ENCODE measurements at places on chromosomes 6 and 20. TPM values are rescaled to one million over a fixed set of nuclear protein-coding genes. Genes with fewer than 3 reads are reported as not detected.

GRCh38 chr6:28442586-28442985 lies 705 bp downstream of the ZSCAN23 start:
- no peak for DNase-seq

DNA sequence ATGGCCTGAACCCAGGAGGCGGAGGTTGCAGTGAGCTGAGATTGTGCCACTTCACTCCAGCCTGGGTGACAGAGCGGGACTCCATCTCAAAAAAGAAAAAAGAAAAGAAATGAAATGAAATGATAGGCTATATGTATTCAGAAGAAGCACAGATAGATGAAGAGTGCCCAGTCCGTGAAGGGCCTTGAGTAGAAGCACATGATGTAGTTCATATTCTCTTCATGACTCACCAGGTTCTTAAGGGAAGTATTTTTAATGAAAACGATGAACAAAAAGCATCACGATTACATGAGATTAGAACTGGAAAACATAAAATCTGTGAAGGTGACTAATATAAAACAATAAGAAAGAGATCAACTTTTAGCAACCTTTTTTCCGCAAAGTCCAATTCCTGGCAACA lies 29.8 kb downstream of the TPD52L1 start:
- peak; percentile 31 for DNase-seq

DNA sequence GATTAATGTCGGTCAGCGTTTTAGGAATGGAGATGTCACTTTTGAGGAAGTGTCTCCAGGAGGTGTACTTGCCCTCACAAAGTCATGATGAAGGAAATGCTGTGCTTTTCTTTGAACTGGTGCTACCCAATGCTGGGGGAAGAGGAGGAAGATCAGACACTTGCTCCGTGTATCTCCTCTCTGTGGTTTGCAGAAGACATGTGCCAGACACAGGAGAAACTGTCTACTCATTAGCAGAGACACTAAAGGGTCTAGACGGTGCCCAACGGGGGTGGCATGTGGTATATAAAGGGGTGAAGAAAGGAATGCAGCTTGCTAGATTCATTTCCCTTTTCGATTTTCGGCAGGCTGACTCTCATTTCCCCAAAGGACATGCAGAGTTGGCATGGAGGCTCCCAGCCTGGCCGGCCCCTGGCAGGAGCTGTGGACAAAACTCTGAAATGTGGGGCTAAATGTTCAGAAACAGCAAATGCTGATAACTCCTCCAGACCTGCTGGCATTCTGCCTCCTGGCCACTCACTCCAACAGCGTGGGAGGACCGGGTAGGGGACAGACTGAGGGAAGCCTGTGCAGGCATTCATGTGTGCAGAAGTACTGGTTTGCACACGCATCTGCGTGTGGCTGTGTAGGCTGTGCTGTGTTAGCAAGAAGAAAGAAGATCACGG lies 59.6 kb upstream of the QKI start:
- peak; percentile 22 for DNase-seq

DNA sequence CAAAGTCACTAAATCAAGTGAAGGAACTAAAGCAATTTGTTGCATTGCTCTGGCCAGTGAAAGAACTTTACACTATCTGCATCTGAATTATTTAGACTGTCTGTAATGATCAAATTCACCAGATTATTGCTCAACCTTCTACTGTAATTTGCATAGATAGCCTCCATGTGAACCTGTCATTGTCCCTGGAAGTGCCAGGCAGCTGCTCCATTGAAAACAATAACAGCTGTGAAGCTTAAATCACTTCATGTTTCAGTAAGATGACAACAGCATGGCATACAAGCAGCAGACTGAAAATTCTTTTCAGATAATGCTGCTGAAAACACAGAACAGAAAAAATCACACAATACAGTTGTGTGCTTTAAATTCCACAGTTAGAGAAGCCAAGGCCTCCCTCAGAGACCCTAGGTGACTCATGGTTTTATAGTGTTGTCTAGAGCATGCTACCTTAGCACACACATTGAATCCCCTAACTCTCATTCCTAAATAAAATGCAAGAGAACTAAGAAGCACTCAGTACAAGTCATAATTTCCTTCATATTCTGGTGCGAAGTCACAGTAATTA lies 248.9 kb downstream of the TPBG start:
- DNase-seq: no peak

DNA sequence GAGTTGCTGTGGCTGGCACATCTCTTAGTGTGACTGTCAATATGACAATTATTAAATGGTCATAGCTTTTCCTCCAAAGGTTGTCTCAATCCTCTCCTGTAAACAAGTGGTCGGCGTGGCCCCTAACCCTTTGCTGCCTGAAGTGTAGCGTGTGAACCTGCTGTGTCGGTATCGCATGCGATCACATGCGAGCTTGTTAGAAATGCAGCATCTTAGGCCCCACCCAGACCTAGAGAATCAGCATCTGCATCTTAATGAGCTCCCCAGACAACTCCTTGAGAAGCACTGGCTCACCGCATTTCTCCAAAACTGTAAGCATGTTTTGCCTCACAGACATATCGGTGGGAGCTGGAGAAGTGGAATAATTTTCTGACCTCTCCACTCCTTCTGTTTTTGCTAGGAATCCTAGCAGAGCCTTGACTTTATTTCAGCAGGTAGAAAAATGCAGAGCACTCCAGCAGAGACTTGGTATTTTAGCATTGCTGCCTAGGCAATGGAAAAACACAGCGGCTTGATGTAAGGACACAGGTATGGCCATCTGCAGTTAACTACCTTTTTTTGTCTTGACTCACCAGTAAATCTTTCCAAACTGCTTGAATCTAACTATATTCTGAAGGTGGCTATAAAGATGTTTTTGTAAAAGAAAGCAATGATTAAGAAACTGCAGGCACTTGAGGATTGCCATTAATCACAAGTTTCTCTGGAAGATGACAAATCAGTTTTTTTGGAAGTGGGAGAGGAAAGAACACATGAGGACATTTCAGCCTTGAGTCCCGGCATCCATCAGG lies 67.6 kb downstream of the PSMG4 start:
- no peak for DNase-seq

DNA sequence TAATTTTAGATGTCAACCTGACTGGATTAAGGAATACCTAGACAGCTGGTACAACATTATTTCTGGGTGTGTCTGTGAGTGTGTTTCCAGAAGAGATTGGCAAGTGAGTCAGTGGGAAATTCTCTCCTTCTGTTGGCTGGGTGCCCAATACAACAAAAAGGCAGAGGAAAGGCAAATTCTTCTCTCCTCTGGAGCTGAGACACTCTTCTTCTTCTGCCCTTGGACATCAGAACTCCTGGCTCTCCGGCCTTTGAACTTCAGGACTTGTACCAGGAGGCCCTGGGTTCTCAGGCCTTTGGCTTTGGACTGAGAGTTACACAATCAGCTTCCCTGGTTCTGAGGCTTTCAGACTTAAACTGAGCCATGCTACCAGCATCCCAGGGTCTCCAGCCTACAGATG lies 7.8 kb upstream of the BTN3A1 start:
- DNase-seq: peak; percentile 59

- DNase-seq: no peak
Measured at GRCh38 chr6:163057260-163057659, 329.5 kb downstream of the PACRG start.

GRCh38 chr6:154058963-154059680 lies 20.1 kb downstream of the OPRM1 start:
- DNase-seq: no peak

DNA sequence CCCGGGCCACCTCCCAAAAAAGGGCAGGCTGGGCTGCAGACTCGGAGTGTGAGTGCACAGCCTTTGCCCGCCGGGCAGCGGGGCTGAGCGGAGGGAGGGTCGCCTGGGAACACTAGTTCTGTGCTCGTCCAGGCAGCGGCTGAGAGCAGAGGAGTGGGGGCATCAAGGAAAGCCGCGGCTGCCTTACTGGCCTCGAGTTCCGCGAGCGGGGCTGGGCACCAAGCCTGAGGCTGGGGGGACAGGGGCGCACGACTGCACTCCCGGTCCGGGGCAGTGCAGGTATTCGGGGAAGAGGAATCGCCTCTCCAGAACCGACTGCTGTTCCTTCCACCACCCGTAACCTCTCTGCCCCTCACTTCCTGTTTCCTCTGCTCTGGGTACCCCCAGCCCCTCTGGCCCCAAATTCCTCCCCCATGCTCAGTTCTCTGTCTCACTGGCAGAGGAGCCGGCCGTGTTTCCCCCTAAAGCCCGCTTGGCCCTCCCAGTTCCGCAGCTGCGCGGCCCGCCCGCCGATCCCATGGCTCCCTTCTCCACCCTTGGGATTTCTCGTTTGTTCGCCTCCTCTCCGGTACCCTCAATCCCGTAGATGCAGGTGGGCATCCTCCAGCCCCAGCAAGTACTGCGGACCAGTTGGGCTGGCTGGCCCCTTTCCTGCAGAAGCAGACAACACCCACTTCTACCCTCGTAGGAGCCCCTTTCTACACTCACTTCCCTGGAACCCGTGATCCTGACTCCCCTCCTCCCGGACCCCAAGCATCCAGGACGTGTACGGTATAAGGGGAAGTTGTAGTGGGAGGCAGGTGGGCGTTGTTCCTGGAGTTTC lies 5.1 kb downstream of the RING1 start:
- DNase-seq: no peak

GRCh38 chr6:143110996-143111395 lies 50.3 kb downstream of the AIG1 start:
- DNase-seq: no peak

DNA sequence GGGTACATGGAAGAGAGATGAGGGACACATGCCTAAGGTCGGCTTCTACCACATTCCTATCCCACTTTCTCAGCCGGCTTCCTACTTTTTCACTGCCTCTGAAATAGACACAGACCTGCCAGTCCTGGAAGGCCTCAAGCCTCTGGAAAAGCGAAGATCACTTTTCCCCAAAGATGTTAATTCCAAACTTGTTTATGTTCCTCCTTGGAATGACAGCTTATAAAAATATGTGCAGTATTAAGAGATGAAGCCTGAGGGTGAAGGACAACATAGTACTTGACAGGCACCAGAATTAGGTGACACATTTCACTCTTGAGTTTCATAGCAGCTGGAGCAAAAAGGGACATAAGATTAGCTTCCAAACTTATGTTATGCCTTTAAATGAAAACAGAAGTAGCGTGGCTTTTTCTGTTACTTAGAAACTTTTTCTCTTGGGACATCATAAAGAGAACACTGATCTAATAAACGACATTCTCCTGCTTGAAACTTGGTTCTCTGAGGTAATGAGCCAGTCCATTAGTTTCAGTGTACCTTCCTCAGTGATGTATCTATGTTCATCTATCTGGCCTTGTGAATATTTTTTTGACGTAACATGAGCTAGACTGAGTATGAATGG lies 25.3 kb downstream of the FOXO3 start:
- no peak for DNase-seq

- DNase-seq: no peak
Measured at GRCh38 chr20:420721-421574, 12.8 kb downstream of the RBCK1 start.

- DNase-seq: no peak
Measured at GRCh38 chr6:46056906-46057529, 41.4 kb upstream of the CLIC5 start.

- DNase-seq: no peak
Measured at GRCh38 chr6:3546121-3546520, 89.3 kb upstream of the SLC22A23 start.

DNA sequence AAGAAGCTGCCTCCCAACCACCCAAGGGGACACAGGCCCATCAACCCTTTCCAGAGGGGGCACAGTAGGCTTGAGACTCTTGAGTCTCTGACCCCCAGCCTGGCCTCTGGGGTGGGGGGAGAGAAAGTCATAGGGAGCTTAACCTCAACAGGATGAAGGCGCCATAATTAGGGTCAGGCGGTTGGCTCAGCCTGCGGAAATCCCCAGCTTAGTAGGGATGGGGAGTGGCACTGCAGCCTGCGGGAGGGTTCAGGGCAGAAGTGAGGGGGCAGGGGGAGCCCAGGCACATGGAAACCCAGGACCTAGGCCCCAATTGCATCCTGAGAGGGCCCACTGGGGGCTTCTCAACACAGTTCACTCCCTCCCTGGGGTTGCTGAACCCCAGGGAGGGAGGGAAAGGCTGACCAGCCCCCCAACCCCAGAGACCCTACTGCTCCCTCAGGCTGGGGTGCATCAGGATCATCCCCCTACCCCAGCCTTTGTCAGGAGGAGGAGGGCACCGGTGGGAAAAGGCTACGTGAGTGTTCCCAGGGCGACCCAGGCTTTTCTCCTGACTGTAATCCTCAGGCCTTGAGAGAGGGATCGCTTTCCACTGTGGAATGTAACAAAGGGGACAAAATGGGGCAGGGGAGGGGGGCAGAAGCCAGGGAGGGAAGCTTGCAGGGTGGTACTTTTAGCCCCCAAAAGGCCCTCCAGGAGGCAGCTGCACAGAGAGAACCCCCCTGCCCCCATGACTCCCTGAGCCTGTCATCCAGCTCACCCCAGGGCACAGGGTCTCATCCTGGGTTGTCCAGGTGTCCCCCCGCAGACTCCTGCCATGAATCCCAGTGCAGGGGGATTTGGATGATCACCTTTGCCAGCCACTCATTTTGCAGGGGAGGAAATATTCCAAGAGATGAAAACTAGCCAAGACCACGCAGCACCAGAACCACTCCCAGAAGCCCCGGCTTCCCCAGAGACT lies 46.4 kb downstream of the MRPL14 start:
- DNase-seq: no peak

- peak; percentile 61 for DNase-seq
Measured at GRCh38 chr6:84422380-84422968, 195.0 kb upstream of the CEP162 start.

DNA sequence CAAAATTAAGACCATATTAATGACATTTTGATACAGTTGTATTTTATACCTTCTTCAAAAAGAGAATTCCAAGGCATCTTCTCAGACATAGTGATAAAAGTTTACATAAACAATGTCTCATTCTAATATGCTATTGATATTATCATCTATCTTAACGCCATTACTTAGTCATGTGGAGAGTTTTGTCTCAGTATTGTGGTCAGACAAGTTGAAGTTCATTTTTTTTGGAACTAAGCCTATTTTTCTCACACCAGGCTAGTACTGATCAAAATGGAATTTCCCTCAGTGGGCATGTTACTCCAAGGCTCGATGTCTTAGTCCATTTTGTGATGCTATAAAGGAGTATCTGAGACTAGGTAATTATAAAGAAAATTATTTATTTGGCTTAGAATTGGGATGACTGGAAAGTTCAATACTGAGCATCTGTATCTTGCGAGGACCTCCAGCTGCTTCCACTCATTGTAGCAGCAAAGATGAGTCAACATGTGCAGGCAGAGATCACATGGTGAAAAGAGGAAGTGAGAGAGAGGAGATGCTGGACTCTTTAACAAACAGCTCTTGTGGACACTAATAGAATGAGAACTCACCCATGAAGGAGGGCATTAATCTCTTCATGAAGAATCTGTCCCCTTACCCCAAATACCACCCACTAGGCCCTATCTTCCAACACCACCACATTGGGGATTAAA lies 825.5 kb upstream of the MANEA start:
- DNase-seq: no peak

The C6orf120 gene
- total RNA-seq: 57.9 TPM

The HLA-DRA gene
- not detected for total RNA-seq

The FAM217A gene
- not detected for total RNA-seq

The ELOVL2 gene
- 1.6 TPM for total RNA-seq

The TRIM10 gene
- not detected for total RNA-seq

The NKAPL gene
- total RNA-seq: 1.7 TPM

The NRSN1 gene
- total RNA-seq: not detected

The HLA-G gene
- total RNA-seq: not detected

All from fibroblast of villous mesenchyme (primary cell).